ENCODE measurements at places on chromosomes 3 and 15.
A peak's percentile ranks its signal among the peaks of the same experiment; 100 is the strongest.

DNA sequence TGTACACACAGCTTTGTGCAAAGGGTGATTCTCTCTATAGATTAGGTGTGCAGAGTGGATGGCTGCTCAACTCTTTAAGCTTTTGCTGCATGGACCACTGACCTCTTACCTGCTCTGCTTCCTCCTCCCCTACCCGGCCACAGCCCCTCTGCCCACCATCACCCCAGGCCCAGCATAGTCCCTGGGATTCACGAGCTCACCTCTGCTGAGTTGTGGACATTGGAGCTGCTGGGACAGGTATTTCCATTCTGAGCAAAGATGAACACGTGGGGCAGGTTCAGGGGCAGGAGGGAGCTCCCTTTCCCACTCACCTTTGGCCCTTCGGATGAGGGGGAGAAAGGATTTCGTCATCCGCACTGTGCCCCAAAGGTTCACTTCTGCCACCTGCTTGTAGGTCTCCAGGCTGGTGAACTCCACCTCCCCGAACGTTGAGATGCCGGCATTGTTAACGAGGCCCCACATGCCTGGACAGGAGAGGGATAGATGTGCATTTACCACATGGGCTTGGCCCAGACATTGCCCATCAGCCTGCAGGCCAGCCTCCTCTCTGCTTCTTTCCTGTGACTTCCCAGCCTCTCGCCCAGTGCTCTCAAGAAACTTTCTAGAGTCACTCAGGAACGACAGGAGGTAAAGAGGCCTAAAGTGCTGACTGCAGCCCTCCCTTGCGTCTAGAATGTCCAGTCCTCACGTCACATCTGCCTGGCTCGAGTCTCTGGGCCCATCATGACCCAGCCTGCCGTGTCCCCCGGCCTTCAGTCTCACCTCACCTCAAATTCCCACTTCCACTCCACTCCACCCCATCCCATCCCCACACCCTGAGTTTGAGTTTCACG is 41.6 kb downstream of the BDH1 start:
- DNase-seq, result no peak

- no peak for DNase-seq
Measured at GRCh38 chr3:64766440-64766839, 78.6 kb upstream of the ADAMTS9 start.

- DNase-seq, result no peak
Measured at GRCh38 chr3:150307311-150308036, 100.6 kb upstream of the TSC22D2 start.

DNA sequence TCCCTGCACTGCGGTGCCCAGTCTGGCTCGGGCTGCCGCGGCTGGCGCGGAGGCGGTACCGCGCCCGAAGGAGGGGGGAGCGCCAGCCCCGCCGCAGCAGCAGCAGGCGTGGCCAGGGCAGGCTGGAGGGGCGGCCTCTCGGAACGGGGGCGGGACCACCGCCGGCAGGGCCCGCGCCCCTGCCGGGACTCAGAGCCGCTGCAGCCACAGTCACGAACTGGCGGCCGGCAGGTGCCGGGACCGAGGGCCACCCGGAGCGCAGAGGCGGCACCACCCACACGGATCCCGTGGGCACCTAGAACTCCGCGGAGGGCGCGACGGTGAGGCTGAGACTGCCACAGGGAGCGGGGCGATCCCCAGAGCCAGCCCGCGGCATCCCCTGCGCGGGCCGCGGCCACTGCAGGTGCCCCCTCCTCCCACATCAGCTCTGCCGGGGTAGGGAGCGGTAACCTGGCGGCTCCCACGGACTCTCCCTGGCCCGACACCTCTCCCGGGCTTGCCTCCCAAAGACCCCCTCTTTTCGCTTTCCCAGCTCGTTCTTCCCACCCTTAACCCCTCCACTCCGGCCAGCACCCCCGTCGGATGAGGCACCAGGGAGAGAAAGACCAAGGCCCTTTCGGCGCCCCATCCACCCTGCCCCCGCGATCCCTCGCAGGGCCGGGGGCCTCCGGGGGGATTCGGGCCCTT is at the start of gene VWA5B2:
Gene VWA5B2 (plus strand): TSS at position 192 of the 687 bp plus-strand sequence. CDS start 944 bp downstream, outside the sequence.
- DNase-seq, result peak; percentile 90

GRCh38 chr3:128502712-128503111 is 9.7 kb upstream of the GATA2 start:
- DNase-seq, result no peak

DNA sequence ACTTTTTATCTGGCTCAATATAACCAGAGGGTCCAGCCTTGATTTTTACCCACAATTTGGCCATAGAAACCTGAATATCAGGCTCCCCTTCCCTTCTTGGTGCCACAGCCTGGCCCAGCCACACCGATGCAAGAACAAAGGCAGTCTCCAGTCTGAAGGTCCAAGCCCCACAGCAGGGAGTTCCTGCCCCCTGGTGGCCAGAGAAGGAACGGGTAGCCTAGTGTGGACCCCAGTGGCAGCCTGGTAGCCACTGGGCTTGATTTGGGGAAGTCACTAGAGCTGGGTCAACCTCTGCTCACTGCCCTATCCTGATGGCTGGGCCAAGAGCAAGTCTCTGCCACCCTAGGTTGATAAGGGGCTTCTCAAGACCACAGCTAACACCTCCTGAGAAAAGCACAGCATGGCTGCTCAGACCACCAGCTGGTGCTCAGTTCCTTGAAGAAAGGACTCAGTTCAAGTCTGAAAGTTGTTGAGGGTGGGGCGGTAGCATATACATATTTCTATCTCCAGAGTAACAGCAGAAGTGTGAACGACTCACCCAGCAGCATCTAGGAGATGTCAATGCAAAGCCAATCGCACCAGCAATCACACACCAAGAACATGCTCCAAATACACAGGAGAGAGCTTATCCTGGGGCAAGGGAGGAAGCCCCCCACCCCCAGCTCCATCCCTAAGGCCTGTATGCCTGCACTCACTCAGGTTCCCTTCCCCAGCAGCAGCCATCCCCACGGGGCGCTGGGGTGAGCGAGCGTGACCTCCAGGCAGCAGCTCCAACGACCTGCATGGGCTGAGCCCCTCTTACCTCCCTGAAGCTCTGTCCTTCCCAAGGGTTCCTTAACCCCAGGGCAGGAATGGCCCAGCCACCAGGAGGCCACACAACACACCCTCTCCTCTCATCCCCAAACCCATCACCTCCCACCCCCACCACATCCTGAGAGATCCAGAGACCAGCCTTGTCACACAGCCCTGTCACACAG is 7.6 kb downstream of the PFKFB4 start:
- DNase-seq, result peak; percentile 83

DNA sequence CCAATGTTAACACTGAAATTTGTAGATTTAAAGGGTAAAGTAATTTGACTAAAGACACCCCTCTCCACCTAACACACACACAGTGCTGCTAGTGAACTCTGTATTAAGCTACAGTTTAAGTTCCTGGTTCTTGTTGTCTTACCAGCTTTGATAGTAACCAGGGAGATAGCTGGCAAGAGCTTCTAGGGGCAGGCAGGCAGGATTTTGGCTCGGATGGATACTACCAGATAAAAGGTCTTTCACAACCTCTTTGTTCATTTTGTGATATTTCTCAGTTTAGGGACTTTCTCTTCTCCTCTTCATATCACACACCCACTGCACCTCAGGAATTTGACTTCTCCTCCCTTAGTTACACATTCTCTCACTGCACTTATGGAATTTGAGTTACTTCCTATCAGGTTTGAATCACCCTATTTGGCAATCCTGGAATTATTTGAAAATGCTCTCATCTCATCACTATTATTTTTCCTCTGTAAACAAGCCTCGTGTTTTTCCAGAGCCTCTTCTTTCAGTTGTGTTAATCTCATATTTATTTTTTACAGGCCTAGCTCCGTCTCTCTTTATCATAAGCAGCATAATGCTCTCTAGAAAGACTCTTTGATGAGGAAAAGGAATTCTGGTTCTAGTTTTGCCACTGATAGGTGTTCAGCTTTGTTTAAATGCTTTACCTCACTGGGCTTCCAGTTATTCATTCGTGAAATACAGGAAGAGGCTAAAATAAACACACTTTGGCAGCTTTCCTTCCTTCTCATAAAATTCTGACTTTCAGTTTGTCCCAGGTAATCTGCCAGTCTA is 23.0 kb upstream of the CLDN1 start:
- peak; percentile 47 for DNase-seq

GRCh38 chr3:23263796-23264195 is 60.7 kb downstream of the UBE2E2 start:
- DNase-seq, result peak; percentile 34

Measured in AG08396 (cell line).